Bronchus fibroblast of lung (primary cell): ENCODE measurements at places on chromosomes 12 and 14. TPM values are rescaled to one million over a fixed set of nuclear protein-coding genes. Genes with fewer than 3 reads are reported as not detected.

The RNASE3 gene
- total RNA-seq = not detected in 2 replicates

The KRT81 gene
- not detected in 2 replicates for total RNA-seq

The RD3L gene
- not detected in 2 replicates for total RNA-seq

The TAS2R7 gene
- total RNA-seq = not detected in 2 replicates

The IRAK3 gene
- 4.9 and 9.4 TPM in 2 replicates for total RNA-seq
